Activated naive CD4-positive, alpha-beta T cell treated with anti-CD3 and anti-CD28 coated beads for 36 hours (primary cell): ENCODE measurements at places on chromosomes 11 and 22.

GRCh38 chr11:110349138-110349996 lies 53.0 kb upstream of the RDX start:
- peak; percentile 91 for DNase-seq
- peak overlapping the region; percentile 97 for H3K27ac ChIP-seq
- peaks cover 2% of the 10 kb centered on the region for H3K36me3 ChIP-seq
- no peaks in the 10 kb centered on the region for H3K27me3 ChIP-seq

DNA sequence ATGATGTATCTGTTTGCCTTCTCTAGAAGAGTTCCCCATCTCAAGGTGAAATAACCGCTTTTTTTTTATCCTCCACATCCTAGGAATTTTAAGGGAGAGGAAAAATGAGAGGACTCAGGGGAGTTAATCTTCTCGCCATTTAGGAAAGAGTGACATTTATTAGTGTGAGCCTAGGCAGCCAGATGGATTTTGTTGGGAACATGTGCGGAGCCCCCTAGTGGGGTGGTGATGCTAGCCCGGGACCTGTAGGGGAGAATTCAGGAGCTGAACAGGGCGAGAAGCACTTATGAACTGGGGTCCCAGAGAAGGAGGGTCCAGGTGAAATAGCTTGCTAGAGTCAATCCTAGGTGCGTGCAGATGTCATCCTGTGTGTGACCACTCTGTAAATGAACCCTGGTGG lies 10.7 kb downstream of the IL17RA start:
- H3K36me3 ChIP-seq: peaks cover 18% of the 10 kb centered on the region
- peak; percentile 3 for DNase-seq
- H3K27me3 ChIP-seq: no peaks in the 10 kb centered on the region
- no peak overlapping the region for H3K27ac ChIP-seq

DNA sequence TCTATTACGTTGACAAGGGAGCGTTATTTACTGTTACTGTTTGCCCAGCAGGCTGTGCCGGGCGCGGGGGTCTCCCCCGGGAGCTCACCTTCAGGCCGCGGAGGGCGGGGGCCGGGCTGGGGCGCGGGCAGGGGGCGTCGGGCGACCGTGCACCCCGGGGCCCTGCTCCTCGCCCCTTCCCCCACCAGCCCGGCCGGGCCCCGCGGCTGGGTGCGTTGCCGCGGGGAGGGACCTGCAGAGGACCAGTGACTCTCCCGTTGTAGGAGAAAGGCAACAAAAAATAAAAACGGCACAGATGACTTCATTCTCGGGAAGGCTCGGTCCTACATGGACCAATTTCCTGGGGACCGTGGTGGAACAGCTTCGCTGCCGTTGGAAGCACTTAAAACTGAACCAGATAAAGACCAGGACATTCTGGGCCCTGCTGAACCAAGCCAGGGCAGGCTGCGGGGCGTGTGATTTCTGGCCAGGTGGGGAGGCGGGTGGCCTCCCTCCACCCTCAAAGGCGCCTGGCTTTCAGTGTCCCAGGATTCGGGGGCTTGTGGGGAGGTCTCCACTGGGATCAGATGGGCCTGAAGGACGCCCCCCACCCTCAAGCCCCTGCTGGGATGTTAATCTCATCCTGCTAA lies 57.4 kb downstream of the IGLL1 start:
- H3K27me3 ChIP-seq: peaks cover 29% of the 10 kb centered on the region
- DNase-seq: no peak
- no peak overlapping the region for H3K27ac ChIP-seq
- no peaks in the 10 kb centered on the region for H3K36me3 ChIP-seq

DNA sequence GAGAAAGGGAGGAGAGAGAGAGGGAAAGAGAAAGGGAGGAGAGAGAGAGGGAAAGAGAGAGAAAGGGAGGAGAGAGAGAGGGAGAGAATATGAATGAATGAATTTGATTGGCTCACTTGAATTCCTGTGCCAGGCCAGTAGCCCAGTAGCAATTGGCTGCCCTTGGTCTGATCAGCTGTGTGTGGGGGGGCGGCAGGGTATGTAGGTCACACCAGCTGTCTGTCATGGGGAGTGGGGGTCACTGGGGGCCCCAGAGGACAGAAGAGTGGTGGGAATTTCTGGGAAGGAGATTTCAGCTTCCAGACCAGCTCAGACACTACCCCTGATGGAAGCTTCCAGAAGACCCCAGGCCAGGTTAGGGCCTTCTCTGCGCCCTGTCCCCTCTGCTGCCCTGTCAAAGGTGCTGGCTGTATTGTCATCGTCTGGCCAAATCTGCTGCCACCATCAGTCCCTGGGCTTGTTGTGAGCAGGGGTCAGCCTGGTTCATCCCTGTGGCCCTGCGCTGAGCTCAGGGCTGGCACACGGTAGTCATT lies 21.1 kb downstream of the MPPED1 start:
- no peaks in the 10 kb centered on the region for H3K4me1 ChIP-seq
- H3K36me3 ChIP-seq: no peaks in the 10 kb centered on the region
- H3K27ac ChIP-seq: no peak overlapping the region
- no peak for DNase-seq
- H3K27me3 ChIP-seq: peaks cover 22% of the 10 kb centered on the region
- no peak overlapping the region for H3K4me3 ChIP-seq

- peaks cover 21% of the 10 kb centered on the region for H3K36me3 ChIP-seq
- H3K4me3 ChIP-seq: no peak overlapping the region
- DNase-seq: no peak
- H3K27ac ChIP-seq: peak overlapping the region; percentile 12
- peaks cover 51% of the 10 kb centered on the region for H3K4me1 ChIP-seq
Measured at GRCh38 chr11:96045622-96046456, 121.9 kb upstream of the MTMR2 start.

- H3K27me3 ChIP-seq: peaks cover 15% of the 10 kb centered on the region
- no peaks in the 10 kb centered on the region for H3K4me1 ChIP-seq
- no peak overlapping the region for H3K4me3 ChIP-seq
- DNase-seq: no peak
Measured at GRCh38 chr11:57978686-57979531, 44.8 kb upstream of the OR9Q1 start.
